ENCODE measurements at places on chromosomes 7 and 10.

DNA sequence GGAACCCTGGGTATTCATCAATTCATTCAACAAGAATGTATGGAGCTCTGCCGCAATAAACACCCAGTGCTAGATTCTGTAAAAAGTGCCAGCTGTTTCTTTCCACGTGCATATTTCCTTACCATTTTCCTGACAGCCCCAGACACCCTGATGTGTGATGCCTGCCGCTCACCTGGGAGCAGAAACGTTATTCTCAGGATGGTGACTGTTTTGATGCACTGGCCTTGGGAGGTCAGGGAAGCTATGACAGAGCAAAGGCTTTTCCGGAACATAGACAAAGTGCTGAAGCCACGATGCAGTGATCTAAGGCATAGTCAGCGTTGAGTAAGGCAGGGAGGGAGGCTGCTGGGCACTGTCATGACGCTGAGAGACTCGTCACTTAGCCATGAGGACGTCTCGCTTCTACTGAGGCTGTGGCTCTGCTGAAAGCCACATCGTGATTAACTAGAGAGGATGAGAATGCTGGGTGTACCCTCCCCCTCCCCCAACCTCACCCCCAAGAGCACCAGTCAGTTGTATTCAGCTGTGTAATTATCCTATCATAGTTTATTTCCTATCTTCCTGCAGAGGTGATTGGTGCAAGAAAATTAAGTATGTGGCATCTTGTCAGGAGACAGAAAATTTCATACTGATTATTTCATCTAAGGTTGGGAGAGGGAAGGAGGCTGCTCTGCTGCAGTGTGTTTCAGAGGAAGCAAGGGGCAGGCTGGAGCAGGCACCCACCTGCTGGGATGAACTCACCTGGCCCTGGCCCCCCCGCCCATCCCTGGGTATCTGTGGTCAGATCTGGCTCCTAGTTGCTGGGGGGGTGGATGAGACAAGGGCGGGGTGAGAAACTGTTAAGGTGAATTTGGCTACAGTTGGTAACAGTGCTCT lies 48.8 kb upstream of the SMNDC1 start:
- peak; percentile 62 for DNase-seq

DNA sequence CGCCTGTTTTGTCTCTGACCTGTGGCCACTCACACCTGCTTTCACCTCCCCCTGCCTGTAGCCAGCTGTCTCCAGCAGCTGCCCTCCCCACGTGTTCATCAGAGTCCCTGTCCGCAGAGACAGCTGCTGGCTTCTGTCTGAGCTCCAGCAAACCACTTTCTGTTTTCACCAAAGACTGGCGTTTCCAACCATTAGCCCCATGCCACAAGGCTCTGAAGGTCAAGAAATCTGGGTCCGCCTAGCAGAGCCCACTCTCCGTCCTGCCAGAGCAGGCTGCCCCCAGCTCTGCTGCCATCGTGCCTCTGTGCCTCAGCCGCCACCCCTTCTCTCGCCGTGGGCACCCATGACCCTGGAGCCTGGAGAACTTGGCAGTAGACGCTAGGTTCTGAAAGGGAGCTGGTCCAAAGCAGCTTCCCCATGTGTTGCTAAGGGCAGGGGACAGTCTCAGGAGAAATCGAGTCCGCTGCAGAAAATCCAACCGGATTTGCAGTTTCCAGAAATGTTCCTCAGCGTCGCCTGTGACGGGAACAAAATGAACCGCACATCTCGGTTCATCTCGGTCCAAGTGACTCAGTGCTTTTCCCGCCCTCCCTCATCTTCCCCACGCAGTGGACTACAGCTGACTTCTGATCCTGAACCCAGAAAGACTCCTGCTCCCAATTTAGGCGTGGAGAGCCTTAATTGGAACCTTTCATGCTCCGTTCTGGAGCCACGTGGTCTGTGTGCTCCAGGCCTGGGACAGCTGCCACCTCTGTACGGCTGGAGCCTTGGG lies 28.0 kb downstream of the TMEM120A start:
- DNase-seq: no peak

DNA sequence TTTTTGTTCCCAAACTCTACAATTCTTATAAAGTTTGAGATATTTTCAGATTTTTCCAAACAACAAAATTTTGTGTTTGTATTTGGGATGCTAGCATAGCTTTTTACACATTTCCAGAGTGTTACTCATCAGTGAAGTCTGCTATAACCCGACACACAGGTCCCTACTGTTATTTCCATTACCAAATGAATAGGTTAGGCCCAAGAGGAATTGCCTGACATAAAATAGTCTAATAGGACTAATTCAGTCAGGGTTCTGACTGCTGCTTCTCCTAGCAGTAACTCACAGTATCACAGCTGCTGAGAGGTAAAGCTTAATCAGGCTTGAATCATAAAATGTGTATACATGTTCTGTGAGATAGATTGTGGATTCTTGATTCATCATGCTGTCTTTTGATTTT lies 49.1 kb upstream of the STRIP2 start:
- no peak for DNase-seq

DNA sequence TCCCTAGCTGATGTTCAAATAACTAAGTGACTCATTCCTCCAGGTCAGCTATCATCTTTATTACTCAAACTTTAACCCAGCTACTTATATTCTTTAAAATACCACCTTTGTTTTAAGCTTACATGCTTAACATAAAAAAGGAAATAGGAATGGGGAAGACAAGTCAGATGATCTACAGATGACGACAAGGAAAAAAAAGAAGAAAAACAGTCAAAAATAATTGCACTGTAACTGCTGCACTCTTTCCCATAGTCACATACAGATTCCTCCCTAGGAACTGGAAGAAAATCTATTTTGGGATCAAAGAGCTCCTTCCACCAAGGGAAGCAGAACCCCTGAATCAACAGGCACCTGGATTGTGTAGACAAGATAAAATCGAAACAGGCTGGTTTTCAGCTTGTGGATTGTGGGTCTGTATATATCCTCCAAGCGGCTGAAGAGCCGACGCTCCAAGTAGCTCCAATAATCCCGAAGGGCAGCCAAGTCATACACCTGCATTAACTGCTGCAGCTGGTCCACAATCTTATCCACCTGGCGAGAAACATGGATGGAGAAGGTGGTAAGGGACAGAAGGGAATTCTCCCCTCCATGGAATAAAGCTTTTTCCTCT lies 2.0 kb downstream of the WDR91 start:
- DNase-seq: no peak

GRCh38 chr10:43252166-43252782 lies 14.6 kb downstream of the RASGEF1A start:
- no peak for DNase-seq

GRCh38 chr7:114901771-114902170 lies 20.1 kb upstream of the MDFIC start:
- no peak for DNase-seq

Measured in cerebellum (tissue), 4 donors.